Fibroblast of skin of left biceps (primary cell): ENCODE measurements at places on chromosomes 6 and 20.

DNA sequence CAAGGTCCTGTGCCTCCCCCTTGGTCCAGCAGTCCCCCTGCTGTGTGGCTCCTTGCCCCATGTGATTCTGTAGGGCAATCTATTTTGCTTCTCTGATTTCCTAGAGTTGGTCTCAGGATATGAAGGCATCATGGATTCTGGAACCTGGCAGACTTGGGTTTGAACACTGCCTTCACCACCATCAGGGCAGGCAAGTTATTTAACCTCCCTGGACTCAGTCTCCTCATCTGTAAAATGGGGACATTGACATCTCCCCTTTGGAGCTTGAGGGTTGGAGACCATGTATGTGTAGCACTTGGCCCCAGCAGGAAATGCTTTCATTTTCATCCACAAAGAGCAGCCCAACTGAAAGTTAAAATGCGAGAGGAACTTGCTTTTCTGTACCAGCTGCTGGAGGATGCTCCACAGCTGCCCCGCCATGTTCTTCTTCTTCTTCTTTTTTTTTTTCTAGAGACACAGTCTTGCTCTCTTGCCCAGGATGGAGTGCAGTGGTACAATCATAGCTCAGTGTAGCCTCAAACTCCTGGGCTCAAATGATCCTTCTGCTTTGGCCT lies 6.7 kb downstream of the TOX2 start:
- no peak for DNase-seq

DNA sequence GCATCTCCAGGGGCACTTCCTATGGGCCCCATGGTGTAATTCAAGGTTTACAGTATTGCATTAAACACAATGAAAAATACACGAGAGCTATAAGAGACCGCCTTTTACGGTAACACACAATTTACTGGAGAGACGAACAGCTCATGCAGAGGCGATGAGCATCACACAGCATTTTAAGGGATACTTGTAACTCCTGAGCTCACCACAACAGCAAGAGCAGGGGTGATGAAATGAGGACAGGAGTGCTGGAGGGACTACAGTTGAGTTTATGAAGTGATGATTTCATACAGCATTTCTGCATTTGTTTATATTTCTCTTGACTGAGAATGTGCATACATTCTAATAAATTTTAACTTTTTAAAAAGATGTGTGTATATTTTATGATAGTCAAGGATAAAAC lies 113.9 kb downstream of the WDR27 start:
- DNase-seq, result peak; percentile 64

DNA sequence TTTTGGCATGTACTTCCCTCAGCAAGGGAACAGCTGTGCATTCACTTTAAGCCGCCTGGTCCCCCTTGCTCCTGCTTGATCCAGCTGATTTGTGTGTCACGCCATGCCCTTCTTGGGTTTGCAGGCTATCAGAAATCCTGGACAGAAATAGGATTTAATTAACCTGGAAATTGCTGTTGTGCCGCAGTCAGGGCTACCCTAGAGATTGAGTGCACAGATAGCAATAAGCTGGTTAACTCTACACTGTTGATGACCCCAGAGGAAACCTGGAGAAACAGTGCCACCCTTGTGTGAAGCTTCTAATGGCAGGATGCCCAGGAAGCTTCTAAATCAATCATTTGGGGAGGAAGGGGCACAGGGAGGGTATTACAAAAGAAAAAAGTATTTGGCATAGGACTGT lies 199.0 kb downstream of the JARID2 start:
- no peak for DNase-seq

DNA sequence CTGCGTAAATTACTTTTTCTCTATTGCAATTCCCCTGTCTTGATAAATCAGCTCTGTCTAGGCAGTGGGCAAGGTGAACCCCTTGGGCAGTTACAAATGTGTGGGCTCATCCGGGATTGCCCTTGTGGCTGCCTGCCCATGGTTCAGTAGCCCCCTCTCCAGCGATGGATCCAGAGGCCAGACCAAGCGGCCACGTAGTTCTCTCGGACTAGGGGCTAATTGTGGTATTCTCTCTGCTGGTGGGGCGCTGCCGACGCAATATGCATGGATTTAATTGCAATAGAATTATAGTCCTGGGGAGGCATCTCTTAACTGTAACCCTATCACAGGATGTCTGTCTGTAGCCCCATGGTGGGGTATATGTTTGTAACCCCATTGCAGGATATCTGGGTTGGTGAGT lies 64.3 kb upstream of the UNC93A start:
- DNase-seq, result no peak

DNA sequence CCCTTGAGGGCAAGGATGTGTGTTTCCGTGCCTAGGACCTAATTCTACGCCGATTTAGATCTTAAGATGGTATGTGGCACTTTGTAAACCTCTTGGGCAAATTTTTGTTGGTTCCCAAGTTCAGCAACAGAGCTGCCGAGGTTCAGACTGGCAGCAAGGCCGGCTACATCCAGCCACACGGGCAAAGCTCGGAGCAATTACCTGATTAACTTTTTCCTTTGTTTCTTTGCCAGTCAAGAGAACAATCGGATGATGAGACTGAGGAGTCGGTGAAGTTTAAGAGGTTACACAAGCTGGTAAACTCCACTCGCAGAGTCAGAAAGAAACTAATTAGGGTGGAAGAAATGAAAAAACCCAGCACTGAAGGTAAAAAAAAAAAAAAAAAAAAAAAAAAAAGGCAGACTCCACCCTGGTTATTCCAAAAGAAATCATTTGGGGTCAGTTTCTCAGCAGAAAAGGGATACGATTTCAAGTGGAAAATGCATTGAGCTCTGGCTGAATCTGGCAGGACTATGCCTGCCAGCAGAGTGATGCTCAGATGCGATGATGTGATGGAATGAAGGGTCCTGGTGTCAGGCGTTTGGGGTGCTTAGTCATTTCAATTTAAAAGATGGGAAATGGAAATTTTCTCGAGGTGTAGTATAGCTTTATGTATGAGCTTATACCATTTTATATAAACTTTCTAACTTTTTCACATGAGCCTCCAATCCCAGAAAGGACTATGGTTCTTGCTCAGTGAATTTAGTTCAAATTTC lies 171.6 kb downstream of the SASH1 start:
- DNase-seq, result no peak

DNA sequence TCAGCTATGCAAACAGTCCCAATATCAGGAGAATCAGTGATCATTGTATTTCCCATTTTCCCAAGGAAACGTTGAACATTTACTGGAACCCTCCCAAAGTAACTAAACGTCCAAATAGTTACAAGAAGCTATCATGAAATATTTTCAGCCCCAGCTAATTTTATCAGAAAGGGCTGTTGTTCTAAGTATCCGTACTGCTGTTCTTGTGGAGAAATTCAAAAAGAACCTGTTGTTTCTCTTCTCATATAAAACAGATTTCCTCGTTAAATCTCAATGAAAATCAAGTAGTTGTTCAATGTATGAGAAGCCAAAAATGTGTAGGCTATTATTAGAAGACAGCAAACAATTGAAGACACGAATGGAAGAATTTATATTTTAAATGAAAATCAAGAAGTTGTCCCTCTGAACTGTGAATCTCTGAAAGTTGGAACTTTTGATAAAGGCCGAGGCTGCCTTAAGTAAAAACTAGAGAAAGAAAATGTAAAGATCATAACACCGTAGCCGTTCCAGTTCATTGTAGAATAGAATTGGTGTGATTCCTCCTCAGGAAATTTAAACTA lies 107.7 kb downstream of the HFE start:
- no peak for DNase-seq

DNA sequence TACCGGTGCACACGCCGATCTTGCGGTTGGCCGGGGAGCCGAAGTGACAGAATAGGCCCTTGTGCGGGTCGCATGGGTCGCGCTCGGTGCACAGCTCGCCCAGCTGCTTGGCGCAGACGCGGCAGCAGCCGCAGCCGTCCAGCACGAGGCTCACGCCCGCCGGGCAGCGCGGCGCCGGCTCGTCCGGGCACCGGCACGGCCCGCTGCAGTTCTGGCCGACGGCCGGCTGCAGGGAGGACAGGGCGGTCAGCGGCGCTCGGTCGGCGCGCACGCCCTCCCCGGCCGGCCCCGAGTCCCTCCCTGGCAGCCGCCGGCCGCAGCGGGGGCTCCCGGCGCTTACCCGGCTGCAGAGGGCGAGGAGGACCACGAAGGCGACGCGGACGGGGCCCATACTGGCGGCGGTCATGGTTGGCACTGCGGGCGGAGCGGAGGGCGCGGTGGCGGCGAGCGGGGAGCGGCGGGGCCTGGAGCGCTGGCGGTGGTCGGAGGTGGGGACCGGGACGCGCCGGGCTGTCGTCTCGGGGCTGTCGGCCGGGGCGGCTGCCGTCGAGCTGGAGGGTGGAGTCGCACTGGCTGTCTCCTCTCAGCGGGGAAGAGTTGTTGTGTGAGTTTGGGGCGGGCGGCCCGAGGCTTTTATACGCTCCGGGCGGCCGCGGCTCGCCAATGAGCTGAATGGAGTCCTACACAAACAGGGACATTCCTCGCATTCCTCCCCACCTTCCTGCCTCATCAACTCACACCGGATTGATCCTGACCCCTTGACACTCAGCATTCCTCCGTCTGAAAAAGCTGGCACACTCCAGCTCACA lies at the start of gene CCN2:
CCN2 (minus strand) TSS at position 606 of the 809 bp plus-strand sequence; CDS start at position 406, 200 bp downstream.
- peak; percentile 98 for DNase-seq

DNA sequence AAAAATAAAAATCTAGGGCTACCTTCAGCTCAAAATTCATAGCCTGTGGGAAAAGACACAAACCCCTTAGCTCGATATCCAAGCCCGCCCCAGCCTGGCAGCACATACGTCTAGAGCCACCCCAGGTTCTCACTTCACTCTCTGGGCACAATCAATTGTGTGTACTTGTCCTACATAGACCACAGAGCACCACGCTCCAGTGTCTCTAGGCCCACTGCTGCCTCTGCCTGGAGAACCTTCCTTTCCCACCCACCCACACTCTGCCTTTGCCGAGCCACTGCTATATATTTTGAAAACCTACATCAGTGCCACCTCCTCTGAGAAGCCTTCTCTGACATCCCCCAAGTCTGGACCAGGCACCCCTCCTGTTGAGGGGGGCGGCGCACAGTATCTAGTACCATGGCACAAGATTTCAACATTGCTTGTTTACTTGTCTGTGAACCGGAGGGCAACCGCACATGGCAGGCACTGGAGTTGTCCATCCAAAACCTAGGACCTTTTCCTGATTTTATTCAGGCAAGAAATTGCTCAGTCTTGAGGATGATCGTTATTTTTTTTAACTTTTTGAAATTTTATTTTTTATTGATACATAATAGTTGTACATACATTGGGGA lies 141.5 kb downstream of the UNC5CL start:
- no peak for DNase-seq

- no peak for DNase-seq
Observed at GRCh38 chr20:10357061-10357708, 76.8 kb downstream of the MKKS start.

DNA sequence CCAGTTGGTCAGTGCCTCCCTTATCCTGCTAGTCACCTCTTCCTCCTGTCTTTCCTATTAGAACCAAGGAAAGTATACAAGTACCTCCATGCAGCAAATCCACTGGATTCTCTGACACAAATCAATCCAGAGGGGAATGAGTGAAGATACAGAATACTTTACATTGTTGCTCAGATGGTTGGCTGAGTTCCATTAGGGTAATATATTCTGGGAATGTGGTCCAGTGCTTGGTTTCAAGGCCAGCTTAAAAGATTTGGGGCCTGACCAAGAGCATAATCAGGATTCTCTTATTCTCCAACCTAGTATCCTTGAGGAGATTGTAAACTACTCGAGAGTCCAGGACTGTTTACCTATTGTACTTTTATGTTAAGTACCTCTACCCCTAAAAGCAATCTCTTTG lies 23.0 kb downstream of the CARMIL1 start:
- DNase-seq, result no peak

- DNase-seq, result no peak
Observed at GRCh38 chr6:35691027-35691824, 2.5 kb upstream of the FKBP5 start.

DNA sequence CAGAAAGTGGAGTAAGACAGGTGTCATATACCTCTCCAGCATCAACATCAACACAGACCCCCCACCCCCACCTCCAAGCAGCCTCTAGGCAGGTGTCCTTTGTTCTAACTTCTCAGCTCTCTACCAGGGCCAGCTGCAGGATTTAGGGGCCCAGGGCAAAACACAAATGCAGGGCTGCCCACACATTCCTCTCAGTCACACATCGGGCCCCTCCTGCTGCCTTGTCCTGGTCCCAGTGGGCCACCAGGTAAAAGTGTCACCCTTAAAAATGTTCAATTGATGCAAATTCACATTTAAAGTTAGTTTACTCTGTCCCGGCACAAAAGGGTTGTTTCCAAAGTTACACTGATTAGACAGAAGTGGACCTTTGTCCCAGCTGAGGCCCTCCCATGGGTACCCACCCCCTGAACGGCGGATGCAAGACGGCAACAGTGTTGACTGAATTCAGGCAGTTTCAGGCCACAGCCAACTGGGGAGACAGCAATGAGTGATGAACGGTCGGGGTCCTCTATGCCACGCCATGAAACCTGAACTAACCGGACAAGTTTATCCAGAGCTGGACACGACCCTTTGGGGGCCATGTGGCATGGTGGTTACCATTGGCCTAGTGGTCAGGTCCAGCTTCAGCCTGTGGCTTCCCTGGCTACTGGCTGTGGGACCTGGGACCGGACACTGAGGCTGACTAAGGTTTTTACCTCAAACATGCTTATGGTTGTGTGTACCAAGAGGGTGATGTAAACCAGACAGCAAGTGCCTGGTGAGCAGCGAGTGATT lies 52.2 kb upstream of the UNC93A start:
- DNase-seq, result no peak

- peak; percentile 42 for DNase-seq
Observed at GRCh38 chr6:113936093-113936934, 34.6 kb downstream of the HDAC2 start.

GRCh38 chr6:4372866-4373265 lies 237.5 kb upstream of the ECI2 start:
- DNase-seq, result no peak

- DNase-seq, result no peak
Observed at GRCh38 chr6:169846286-169847056, 95.0 kb downstream of the ERMARD start.

- no peak for DNase-seq
Observed at GRCh38 chr6:146741609-146742008, 142.8 kb downstream of the ADGB start.

- no peak for DNase-seq
Observed at GRCh38 chr20:19129306-19129705, 83.1 kb upstream of the SLC24A3 start.

DNA sequence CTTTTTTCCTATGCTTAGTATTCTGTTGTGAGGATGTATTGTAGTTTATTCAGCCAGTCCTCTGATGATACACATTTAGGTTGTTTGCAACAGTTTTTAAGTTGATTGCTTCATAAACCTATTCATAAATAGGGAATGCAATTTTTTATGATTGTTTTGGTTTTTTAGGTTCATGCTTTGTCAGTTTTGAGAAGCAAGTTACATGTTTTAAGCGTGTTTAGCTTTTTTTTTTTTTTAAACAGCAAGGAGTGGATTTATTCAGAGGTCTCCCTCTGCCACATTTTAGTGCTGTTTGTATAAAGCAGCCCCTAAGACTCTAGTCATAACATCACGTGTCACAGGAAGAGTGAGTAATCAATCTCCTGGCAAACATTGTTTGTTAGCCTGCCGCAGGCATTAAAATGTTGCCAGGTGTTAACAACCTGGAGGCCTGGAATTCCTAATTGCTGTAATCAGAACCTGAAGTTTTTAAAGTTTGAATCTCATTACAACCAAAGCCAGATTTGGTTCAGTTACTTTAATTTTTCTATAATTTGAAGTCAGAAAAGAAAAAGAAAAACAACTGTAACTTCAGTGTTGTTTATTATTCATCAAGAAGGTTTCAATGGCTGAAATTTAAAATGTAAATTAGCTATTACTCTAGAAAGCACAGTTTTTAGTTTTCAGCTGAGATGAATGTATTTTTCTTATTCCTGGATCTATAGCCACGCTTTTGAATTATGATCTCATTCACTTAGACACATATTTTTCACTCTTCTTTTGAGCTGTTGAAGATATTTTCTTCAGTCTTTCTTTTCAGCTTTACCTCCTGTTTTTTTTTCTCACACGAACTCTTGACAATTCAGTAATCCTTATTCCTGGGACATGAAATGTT lies 59.2 kb downstream of the KCNS1 start:
- no peak for DNase-seq
